Left lobe of liver (tissue), 2 donors: ENCODE measurements at places on chromosomes 5 and 9.

DNA sequence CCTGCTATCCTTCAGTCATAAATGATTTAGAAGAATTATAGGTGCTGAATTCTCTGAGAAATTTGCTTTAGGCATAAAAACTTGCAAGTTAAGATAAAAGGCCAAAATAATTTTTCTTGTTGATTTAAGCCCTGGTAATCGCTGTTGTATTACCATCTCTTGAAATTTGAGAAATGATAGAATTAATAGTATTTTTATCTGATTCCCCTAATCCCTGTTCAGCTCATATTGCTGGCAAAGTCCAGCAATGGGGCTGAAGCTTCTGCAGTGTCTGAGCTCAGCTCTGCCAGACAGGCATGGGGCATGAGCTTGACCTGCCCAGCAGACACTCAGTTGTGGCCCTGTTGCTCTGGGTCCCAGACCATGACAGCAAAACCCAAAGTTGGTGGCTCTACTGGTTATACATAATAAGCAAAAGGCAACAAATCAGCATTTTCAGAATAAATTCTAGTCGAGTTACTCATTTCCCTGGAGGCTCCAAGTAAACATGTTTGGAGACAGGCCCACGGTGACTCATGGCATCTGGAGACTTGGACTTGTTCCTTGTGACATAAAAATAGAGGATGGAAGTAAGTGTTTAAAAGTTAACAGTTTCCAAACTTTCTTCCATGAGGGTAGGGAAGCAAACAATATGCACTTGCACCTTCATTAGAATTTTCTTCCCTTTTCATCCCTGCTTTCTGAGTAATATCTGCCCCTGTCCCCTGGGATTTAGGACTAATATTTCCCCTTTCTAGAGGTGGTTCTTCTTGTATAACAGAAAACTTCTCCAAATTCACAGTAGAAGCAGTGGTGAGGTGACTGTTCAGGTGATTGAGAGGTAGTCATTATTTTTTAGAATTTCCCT is 60.2 kb upstream of the SLC2A8 start:
- no peak for DNase-seq

GRCh38 chr5:177066224-177066623 is 20.5 kb upstream of the FGFR4 start:
- no peak for DNase-seq

DNA sequence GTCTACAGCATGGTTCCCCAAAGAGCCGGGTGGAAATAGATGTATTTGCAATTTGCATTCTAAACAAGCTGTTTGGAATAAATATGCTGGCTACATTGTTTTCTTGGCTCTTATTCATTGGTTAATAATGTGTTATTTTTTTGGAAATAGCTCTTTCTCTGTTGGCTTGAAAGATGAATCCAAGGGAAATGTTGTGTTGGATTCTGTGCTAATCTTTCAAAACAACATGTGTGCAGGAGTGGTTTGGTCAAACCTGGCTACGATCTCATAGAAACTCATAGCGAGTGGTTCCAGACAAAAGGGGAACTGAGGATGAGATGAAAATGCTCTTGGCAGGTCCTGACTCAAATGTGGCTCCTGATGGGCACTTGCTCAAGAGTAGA is 63.7 kb upstream of the CXCL14 start:
- no peak for DNase-seq

GRCh38 chr9:136191099-136191959 is 13.6 kb downstream of the LHX3 start:
- no peak for DNase-seq

DNA sequence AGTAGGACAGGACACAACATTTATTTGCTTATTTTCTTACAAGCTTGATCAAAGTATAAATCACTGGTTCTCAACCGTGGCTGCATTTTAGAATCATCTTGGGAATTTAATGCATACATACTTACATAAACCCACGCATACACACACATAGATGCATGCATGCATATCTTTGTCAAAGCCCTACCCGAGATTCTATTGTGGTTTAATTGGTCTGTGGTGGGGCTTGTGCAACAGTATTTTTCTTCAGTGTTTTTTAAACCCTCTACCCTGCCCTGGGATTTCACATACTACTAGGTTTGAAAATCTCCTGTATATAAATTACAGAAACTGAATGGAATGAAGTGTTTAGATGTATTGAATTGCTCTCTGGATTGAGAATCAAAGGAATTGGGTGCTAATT is 1166.2 kb downstream of the MAT2B start:
- DNase-seq = no peak

- no peak for DNase-seq
These were observed 52.0 kb upstream of the KCNIP1 start for GRCh38 chr5:170451747-170452365.

- no peak for DNase-seq
These were observed 693.5 kb downstream of the PTPRD start for GRCh38 chr9:9919174-9919775.

- no peak for DNase-seq
These were observed 17.9 kb upstream of the NOTCH1 start for GRCh38 chr9:136563646-136564325.

- DNase-seq = no peak
These were observed 7.9 kb upstream of the ENTREP1 start for GRCh38 chr9:69317081-69317480.

DNA sequence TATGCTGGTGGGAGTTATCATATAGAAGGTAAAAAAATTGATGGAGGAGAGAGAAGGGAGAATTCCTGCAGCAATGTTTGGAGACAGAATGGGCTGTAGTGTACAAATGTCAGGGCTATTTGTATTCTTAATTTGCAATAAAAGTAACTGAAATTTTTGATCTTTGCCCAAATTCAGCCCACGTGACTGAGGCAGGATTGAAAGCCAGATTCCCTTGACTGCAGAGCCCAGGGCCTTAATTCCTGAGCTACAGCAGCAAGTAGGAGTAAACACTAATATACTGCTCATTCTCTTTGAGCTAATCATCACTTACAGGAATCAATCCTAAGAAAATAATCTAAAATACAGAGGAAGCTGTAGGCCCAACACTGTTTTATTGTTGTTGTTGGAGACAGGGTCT is 5.2 kb upstream of the ANXA6 start:
- no peak for DNase-seq

DNA sequence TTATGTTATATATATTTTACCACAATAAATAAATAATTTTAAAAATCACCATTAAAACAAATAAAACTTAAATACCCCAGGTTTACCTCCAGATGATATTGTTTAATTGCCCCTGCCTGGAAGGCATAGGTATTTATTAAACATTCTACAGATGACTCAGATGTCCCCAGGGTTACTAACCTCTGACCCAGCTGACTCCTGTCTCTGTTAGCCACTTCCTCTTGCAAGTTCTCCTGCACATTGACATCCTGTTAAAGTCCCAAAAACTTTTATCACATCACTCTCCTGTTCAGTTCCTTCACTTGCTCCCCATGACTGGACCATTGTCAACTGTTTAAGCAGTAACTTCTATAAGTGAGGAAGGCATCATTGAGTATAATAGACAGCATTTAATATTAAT is 37.0 kb upstream of the RAB3C start:
- DNase-seq = no peak

DNA sequence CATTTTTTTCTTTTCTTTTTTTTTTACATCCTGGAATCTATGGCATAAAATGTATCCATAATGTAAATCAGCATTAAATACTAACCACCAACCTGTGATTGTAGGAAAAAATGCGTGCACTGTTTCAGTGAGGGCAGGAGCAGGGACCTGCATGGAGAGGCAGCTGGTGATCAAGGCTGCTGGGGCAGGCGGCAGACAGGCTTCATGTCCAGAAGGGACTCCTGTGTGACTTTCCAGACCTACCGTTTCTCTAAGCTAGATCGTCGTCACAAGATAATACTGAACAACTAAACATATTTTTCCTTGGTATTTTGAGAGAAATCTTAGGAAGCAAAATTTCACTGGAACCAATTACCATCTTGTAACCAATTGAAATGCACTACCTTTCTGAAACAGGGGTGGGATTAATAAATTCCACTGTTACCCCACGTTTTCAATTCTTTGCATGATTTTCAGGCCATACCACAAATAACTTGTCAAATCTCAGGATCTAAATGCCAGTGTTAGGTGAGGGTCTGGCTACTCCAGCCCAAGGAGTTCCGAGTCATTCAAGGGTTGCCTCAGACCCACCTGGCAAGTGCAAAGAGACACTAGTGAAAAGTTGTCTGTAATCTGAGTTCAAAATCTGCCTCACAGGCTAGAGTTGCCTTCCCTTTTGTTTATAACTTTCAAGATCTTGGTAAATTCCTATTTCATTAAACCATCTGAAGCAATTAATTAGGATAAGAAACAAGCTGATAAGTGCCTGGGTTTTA is 198.2 kb downstream of the SEMA5A start:
- DNase-seq = no peak

DNA sequence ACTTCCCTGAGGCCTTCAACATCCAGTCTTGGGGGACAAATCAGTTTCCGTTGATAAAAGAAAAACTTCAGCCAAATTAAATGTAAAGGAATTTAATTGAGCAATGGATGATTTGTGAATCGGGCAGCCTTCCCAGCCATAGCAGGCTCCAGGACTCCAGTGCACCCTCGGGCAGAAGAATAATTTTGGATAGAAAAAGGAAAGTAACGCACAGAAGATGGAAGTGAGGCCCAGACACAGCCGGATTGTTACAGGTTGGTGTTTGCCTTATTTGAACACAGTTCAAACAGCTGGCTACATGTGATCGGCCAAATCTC is 19.1 kb downstream of the MRPL36 start:
- no peak for DNase-seq

GRCh38 chr5:15676591-15676990 is 176.6 kb downstream of the FBXL7 start:
- no peak for DNase-seq

DNA sequence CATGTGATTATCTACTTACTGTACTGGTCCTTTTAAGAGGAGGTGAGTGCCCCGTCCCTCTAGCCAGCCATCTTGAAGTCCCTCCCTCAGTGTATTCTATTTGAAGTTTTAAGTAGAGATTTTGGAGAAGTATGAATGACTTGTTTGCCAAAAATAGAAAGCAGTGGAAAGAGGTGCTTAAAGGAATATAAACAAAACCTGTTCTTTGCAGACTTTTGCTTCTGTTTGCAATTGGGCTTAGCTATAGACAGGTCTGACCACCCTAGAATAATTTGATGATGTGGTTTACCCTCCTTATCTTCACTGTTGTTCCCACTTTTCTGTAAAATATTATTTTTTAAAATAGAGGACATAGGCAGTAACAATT is 21.2 kb downstream of the OSMR start:
- DNase-seq = no peak

DNA sequence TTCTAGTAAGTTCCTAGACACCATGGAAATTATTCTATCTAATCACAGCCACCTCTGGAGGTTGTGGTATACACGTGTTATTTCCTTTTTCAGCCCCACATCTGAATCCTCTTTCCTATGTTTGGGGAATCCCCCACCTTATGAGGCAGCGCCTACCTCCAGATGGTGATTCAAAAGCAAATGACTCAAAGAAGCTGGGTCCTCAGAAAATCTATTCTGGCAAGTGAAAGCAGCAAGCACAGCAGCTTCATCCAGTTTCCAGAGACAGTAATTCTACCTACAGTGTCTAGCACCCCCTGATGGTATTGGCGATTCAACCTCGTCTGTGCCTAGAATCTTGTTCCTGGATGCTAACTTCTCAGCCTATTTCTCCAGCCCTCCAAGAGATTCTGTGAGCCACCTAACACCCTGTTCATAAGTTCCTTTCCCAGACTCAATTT is 43.0 kb downstream of the STRBP start:
- DNase-seq = no peak

- DNase-seq = no peak
These were observed 435.3 kb downstream of the NR2F1-AS1 start for GRCh38 chr5:93145767-93146166.

- DNase-seq = no peak
These were observed 391.6 kb downstream of the TMEM161B start for GRCh38 chr5:87877023-87877422.

GRCh38 chr9:698276-698675 is 143.2 kb upstream of the DMRT1 start:
- no peak for DNase-seq

GRCh38 chr5:51632027-51632426 is 248.8 kb downstream of the ISL1 start:
- DNase-seq = no peak

GRCh38 chr9:116157436-116158138 is 4.0 kb downstream of the PAPPA start:
- no peak for DNase-seq

- DNase-seq = no peak
These were observed 27.6 kb downstream of the SLC25A48 start for GRCh38 chr5:135862086-135862485.

GRCh38 chr5:112684121-112684520 is 53.6 kb upstream of the APC start:
- no peak for DNase-seq

GRCh38 chr5:53480416-53481158 is at the start of gene FST:
TSS of gene FST (plus strand) at chr5:53480629. CDS start at chr5:53480792, 163 bp downstream.
- DNase-seq = peak; percentile 45

- DNase-seq = no peak
These were observed 163.6 kb upstream of the CDH6 start for GRCh38 chr5:31029925-31030324.

DNA sequence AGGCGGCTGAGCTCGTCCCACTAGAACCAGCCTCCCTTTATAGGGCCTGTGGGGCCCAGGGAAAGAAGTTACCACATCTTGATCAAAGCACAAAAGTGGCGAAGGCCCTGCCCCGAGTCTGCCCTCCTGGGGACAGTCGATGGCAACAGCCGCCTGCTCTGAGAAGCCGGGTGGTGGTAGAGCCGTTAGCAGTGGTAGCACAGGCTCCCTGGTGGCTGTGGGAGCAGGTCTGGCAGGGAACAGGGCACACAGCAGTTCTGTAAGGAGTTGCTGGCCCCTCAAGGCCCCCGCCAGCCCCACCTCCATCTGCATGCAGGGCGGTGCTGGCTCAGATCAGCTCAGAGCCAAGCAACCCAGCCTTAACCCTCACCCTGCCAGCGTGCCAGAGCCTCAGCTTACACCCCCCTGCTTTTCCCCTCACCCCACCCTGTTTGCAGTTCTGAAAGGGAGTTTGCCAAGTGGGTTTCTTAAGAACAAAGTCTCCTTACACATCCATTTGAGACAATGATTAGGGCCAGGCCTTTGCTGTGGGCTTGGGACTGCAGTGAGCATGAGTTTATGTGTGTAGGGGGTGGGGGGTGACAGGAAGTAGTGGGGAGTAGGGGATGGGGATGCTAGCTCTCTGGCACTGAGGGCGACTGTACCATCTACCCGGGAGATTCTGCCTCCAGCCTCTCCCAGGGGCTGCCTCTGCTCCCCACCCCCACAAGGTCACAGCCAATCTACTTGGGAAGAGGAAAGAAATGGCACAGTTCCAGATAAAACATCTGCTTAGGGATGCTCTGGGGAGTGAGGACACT is 11.8 kb downstream of the ACSL6 start:
- no peak for DNase-seq

GRCh38 chr9:108389056-108389455 is 466.7 kb downstream of the ACTL7B start:
- DNase-seq = no peak

GRCh38 chr5:4233671-4234070 is 638.0 kb downstream of the IRX1 start:
- no peak for DNase-seq

- DNase-seq = no peak
These were observed 588.0 kb upstream of the KLF4 start for GRCh38 chr9:108077556-108077955.
